Frontal cortex (tissue), 4 donors: ENCODE measurements at places on chromosomes 16 and 17.

DNA sequence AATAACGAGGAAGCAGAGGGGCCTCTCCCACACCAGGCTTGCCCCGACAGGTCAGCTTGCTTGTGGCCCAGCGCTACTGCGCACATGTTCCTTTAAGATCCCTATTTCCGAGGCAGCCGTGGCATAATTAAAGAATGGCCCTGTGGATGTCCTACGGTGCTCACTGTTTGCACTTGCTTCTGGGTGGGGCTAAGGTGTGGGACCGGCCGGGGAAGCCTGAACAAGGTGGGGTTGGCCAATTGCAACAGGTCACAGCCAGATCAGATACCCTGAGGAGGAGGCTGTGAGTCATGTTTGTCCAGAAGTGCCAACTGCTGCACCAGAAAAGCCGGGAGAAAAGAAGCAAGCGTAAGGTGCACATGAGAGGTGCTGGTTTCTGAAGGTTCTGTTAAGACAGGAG, 158.5 kb upstream of the CACNG5 start:
- no peak for DNase-seq

DNA sequence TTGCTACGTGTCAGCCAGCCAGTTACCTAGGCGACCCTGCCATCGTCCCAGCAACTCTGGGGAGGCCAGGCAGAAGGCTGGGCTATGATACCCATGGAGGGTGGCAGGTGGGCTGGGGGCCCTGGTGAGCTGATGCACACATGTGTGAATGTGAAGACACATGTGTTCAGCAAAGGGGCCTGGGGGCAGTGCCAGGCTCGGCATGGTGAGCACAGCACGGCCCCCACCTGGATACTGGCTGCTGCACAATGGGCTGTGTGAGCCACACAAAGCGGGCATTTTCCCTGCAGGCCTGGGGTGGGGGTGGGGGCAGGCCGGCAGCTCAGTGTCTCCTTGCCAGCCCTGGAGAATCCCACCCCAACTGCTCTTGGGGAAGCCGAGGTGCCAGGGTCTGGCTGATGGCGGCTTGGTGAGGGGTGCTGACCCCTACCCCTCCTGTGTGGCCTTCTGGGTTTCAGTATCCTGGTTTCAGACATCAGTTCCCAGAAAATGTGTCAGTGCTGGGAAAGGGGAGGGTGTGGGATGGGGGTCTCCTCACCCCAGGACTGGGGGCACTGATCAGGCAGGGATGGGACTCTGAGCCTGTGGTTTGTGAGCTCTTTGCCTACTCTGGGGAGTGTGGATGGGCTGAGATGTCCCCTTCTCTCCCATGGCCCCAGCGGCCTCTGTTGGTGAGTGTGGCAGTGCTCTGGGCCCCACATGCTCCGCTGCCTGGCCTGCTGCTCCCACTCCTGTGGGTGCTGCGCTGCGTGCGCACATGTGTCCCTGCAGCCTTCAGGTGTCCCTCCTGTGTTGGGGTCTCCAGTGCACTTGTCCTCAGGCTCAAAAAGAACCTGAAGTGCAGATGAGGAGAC, 5.1 kb downstream of the LLGL1 start:
- peak; percentile 71 for DNase-seq

GRCh38 chr17:77530591-77530990, 389.8 kb downstream of the SEC14L1 start:
- no peak for DNase-seq

DNA sequence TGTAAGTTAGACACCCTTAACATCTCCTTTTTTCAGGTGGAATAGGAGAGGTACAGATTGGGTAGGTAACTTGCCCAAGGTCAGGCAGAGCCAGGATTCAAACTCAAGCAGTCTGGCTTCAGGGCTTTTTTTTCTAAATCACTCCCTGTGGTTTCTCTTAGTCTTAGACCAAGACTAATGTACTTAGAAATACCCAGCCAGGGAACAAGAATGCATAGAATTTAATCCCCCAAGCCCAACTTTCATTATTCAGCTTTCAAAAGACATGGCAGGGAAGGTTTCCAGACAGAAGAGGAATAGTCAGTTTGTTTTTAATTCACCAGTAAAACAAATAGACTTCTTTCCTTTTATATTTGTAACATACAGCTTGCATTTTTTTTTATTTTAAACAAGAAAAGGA, 305.2 kb upstream of the RBFOX1 start:
- no peak for DNase-seq

- no peak for DNase-seq
These were observed 2.3 kb downstream of the CCL1 start for GRCh38 chr17:34360601-34361270.

DNA sequence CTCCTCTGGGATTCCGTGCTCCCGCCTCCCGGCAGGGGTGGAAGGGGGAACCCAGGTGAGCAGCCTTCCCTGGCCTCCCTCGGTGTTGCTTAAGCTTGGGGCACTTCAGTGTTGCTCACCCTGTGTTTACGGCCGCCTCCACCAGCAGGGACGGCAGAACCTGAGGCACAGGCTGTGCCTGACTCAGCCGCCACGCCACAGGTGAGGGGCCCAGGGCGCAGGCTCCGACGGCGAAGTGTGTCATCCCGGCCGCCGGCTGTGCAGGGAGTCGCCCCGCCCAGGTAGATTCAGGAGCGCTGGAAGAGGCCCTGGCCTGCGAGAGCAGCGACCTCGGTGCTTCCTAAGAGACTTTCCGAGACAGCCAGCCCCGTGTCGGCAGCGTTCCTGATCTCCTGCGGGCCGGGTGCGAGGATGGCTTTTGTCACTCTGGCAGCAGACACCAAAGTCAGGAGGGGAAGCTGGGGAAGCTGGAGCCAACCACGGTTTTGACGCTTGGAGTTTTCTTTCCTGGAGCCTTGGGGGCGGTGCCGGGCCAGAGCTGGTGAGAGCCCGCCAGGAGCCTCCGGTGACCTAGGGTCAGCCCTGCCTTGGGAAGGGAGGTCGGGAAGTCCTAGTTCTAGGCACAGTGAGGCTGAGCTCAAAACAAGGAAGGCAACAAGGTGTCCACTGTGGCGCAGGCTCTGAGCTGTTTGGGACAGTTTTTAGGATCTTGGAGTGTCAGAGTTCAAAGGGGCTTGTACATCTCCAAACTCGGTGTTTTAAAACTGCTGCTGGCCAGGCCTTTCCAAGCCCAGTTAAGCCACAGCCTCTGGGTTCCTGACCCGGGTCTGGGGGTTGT, 2.1 kb downstream of the GSE1 start:
- DNase-seq: no peak
